ENCODE measurements at places on chromosomes 7 and 10.

DNA sequence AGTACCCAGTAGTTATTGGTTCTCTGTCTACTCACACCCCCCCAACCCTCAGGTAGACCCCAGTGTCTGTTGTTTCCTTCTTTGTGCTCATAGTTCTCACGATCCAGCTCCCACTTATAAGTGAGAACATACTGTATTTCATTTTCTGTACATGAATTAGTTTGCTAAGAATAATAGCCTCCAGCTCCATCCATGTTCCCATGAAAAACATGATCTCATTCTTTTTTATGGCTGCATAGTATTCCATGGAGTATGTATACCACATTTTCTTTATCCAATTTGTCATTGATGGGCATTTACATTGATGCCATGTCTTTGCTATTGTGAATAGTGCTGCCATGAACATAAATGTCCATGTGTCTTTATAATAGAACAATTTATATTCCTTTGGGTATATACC is 2.6 kb upstream of the FRMPD2 start:
- no peak for DNase-seq

DNA sequence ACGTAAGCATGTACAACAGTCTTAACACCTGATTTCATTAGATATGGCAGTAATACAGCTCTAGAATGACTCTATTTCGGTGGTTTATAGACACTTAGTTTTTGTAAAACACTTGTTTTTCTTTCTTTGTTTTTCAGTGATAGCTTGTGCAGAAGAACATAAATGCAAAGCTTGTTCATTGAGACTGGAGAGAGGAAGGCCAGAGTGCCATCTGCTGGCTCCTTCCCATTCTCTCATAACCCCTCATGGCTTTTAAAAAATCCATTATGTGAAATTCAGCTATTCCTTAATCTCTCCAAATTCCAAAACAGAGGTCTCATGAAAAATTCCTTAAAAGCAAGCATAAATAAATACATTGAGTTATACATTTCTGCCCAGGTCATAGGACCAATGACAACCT is 76.3 kb downstream of the CACNB2 start:
- peak; percentile 5 for DNase-seq

DNA sequence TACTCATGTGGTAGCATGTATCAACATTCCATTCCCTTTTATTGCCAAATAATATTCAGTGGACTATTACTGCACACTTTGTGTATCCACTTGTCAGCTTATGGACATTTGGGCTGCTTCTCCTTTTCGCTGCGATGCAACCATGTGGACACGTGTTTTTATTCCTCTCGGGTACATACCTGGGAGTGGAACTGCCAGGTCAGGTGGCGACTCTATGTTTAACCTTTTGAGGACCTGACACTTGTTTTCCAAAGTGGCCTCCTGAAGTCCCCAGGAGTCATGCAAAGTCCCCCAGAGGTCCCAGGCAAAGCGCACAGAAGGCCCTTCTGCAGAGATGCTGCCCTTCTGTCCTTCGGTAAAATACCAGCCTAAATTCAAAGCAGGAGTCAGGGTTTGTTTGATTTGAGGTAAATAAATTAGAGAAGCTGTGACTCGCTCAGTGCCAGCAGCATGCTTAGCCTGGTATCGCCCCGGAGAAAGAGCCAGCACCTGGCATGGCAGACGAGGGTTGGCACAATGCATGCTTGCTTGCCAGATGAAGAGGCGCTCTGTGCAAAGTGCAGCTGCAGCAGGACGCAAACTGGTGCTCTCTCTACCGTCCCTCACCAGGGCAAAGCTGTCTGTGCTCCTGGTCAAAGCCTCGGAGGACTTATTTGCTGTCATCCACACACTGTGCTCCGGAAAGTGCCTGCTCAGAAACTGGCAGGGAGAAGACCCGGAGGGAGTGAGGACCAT is 37.8 kb downstream of the HIPK2 start:
- DNase-seq = no peak

GRCh38 chr7:44772440-44772839 is 23.8 kb downstream of the ZMIZ2 start:
- DNase-seq = no peak

DNA sequence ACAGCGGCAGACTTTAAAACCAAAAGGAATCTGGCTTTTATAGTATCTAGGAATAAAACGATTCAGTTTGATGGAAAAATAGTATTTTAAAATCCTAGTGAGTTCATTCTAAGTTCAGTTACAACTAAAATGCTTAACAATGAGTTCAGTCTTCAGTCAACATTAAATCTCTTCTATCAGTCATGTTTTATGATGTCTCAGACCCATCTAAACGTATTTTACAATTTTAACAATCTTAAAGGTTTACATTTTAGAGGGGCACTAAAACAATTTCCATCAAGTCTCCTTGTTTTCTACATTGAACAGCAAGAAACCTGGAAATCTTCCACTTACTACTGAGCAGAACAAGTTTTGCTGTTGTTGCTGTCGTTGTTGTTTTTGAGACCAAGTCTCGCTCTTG is 10.0 kb downstream of the SVOPL start:
- no peak for DNase-seq

DNA sequence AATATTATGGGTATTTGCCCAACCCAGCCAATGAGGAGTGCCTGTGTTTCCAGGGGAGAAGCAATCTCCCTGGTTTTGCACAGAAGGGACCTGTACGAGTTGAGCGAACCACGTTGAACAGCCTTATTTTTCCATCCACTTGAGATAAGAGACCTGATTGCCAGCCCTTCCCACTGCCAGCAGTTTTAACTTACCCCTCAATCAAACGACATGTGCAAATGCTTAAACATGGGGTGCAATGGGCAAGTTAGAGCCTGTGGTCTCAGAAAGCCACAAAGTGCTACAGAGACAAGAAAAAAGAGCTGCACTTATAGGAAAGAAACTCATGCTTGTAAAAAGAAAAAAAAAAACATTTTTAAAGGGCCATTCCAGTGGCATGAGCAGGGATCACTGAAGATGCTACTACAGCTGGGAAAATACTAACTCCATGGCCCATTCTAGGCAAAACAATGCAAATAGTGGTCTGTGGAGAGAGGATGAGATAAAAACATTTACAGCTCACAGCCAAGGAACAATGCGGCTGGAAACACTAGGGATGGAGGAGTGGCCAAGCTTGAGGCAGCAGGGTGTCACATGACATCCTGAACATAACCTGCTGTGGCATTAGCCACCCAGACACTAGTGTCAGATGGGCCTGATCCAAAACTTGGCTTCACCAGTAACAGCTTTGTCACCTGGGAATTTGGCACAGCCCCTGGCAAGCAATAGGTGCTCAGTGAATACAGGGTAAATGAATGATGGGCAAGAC is 162.8 kb downstream of the ELMO1 start:
- DNase-seq = no peak

- DNase-seq = no peak
These were observed 23.3 kb upstream of the AGBL3 start for GRCh38 chr7:134963036-134963435.

GRCh38 chr7:68853254-68853653 is 745.0 kb upstream of the AUTS2 start:
- DNase-seq = no peak

DNA sequence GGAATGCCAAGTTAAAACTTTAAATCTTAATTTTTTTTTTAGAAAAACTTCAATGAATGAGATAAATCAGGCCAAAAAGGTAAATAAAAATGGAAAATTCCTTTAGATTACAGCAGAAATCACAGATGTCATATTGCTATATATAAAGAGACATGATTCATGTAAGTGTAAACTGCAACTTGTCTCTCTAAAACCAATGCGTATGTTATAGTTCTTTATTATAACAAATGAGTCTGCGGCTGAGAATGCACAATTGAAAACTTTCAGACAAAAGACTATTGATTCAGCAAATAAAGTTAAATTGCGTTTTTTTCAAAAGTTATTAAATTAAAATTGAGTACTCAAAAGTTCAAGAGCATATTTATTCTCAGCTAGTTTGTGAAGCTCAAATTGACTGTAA is 425.3 kb downstream of the PARD3 start:
- no peak for DNase-seq

GRCh38 chr10:12500381-12501303 is 151.3 kb downstream of the CAMK1D start:
- DNase-seq = no peak

- DNase-seq = no peak
These were observed 99.8 kb downstream of the SND1 start for GRCh38 chr7:127751490-127752448.

DNA sequence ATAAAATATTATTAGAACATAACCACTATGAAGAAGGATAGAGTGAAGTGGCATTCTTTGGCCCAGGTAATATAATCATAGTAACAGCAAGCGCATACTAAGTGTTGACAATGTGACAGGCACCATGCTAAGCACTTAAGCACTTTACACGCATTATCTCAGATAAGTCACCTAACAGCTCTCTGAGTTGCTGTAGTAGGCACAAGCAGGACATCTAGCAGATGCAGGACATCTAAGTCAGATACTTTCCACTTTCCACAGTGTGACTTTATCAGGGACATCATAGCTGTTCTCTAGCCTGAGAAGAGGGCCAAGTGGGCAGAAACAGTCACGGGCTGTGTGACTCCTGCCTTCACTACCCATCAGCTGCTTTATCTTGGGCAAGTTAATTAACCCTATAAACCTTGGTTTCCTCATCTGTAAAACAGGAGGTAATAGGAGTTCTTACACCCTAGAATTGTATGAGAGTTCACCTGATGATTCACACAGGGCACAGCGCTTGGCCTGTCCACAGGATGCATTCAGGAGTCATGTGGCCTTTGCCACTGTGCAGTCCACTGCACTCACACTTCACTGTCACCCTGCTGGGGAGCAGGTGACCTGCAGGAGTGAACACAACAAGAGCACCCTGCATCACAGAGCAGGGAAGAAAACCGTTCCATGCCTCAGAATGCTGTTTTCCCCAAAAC is 12.5 kb downstream of the LIPA start:
- DNase-seq = no peak

DNA sequence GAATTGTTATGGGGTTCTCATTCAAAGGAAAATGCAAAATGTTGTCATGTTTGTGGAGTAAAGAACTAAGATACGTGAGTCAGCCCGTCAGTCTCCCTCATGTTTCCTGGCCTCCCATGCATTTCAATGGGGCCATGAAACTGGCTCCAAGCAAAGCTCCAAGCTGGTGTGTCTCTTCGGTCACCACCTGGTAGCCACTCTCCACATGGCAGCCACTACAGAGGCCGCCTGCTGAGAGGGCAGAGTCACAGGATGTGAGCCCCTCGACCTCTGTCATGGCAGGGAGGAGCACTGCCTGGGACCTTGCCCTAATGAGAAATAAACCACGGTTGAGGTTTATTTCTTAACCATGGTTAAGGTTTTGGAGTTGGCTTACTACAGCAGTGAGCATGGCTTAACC is 62.6 kb downstream of the AOC1 start:
- no peak for DNase-seq

DNA sequence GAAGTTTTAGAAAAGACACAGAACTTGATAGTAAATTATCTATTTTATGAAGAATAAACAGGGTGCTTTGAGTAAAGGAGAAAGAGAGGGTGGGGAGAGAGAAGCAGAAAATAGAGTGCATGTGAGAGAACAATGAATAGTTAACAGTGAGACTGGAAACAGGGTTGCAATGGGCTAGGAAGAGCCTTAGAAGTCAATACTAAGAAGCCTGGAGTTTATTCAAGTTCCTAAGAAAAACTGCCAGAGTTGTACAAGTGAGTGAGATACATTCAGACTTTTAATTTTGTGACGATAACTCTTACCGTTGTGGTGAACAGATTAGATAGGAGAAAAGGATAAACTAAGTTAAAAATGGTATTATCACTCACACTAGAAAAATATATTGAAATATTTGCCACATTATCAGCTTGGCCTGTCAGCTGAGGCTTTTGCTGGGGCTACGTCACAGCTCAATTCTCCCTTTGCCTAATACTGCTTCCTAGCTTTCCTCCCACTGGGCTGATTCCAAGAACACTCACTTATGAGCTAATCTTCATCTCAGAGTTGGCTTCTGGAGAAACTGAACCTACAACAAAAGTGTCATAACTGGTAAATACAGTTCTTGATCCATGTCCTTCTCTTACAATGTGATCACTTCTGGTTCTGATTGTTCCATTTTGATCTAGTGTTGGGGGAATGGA is 92.7 kb downstream of the SEMA3D start:
- DNase-seq = no peak

- no peak for DNase-seq
These were observed 6.4 kb upstream of the SOSTDC1 start for GRCh38 chr7:16471933-16472332.

GRCh38 chr7:83796760-83797159 is 147.8 kb upstream of the SEMA3E start:
- DNase-seq = no peak

GRCh38 chr10:66717231-66717981 is 208.4 kb upstream of the LRRTM3 start:
- no peak for DNase-seq

DNA sequence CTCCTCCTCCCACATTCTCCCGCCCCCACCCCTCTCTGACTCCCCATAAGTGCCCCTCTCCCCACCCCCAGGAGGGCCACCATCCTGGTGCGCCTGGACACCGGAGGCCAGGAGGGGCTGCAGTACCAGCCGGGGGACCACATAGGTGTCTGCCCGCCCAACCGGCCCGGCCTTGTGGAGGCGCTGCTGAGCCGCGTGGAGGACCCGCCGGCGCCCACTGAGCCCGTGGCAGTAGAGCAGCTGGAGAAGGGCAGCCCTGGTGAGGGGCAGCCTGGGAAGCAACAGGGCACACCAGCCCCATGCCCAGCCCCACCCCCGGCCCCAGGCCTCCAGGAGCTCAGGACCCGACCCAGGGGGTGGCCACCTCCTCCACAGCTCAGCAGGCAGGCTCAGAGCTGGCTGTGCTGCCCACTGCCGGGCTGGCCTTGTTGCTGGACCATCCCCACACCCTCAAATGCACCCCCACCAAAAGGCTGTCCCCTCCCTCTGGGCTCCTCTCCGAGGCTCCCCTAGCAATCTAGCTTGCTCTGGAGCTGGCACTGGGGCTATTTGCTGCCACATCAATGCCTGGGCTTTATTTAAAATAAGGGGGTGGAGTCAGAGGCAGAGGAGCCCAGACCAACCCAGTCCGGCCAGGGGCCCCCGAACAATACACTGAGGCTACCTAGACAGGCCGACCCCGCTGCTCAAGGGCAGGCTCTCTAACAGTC is 14.8 kb downstream of the ATG9B start:
- DNase-seq = peak; percentile 81

GRCh38 chr10:98456686-98457482 is 10.1 kb upstream of the HPS1 start:
- no peak for DNase-seq

DNA sequence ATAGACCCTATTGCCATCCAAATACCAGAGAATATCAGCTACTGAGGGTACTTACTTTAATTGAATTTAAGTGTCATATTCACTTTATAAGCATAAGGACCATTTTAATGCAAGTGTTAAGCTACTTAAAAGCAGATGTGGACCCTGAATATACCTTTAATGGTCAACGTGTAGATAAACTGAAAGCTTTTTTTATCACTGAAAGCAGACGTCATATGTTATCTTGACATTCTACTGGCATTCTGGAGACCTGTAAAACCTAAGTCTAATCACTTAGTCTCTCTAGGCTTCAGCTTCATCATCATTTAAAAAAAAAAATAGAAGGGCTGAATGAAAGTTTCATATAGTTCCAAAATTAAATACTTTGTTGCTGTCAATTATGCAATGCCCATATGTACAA is 116.5 kb downstream of the ELAPOR2 start:
- DNase-seq = no peak

- DNase-seq = no peak
These were observed 66.6 kb downstream of the TLL2 start for GRCh38 chr10:96446966-96447596.

GRCh38 chr10:124072541-124072940 is 20.9 kb downstream of the CHST15 start:
- DNase-seq = no peak

Data from K562 (cell line).